ENCODE measurements at places on chromosomes 6 and 20.

DNA sequence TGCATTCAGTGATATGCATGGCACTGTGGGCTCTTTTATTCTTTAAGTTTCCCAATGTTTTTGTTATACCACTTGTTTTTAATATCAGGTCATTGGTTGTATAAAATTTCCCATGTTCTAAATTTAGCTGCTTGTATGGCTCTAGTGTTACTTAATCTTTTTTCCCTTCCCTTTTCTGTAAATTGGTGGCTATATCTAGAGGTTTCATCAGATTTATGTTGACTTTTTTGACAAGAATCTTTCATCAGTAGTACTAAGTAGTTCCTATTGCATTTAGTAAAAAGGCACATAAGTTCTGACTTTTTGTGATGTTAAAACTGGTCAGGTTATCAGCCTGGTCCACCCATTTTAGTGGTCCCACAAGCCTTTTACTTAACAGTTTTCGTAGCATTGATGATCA, 51.1 kb downstream of the MMS22L start:
- no peak for DNase-seq

DNA sequence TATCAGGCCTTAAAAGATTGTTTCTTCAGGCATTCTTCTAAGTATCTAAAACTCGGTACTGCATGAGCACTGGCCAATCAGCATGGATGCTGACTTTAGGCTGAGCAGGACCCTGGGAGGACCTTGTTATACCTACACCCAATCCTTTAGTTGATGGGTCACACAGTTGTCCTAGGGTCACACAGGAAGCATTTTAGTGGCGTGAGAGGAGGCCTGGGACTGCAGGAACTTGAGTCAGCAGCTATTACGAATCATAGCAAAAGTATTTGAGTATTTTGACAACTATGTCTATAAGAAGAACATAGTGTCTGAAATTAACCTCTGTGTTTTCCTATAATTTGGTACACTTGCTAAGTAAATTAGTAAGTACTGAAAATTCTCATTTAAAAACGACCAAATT, 741.4 kb downstream of the HACE1 start:
- peak; percentile 49 for DNase-seq

GRCh38 chr6:154878871-154879491, 116.1 kb upstream of the TIAM2 start:
- no peak for DNase-seq

- DNase-seq, result peak; percentile 8
These were observed 447.3 kb downstream of the MAFB start for GRCh38 chr20:40241596-40242343.

GRCh38 chr6:126367849-126368248, 27.9 kb downstream of the CENPW start:
- no peak for DNase-seq

- DNase-seq, result no peak
These were observed 225.5 kb downstream of the TAF4 start for GRCh38 chr20:61839912-61840778.

DNA sequence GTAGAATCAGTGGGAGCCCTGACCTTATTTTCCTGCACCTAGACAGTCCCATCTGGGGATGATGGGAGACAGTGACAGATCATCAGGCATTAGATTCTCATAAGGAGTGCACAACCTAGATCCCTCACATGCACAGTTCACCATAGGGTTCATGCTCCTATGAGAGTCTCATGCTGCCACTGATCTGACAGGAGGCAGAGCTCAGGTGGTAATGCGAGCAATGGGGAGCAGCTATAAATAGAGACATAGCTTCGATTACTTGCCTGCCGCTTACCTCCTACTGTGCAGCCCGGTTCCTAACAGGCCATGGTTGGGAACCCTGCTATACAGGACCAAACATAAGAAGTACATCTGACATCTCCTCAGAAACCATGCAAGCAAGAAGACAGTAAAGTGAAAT, 31.5 kb upstream of the ASF1A start:
- no peak for DNase-seq

DNA sequence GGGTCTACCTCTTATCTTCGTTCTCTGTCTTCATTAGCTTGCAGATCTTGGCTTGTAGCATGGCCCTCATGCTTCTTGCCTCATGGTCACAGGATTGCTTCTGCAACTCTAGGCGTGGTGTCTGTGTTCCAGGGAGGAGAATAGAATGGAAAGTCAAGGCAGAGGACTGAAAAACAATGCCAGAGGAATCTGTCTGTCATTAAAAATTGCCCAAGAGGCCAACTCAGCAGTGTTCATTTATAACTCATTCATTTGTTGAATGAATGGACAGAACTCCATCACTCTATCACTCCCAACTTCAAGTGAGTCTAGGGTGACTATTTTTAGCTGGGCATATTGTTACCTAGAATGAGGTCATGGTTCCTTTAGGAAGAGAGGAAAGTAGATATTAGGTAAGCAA, 179.6 kb downstream of the UST start:
- peak; percentile 28 for DNase-seq

DNA sequence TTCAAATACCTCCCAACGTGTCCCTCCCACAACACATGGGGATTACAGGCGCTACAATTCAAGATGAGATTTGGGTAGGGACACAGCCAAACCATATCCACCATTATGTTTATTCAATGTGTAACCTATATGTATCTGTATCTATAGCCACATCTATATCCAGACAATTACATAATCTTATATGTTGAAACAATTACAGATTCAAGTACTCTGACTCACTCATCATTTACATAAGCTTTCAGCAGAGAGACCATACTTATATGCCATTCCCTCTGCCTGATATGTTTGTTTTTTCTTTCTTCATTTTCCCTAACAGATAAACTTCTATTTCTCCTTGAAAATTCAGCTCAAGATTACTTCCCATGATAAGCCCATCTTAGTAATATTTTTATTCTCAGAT, 163.6 kb downstream of the LAMA2 start:
- no peak for DNase-seq

DNA sequence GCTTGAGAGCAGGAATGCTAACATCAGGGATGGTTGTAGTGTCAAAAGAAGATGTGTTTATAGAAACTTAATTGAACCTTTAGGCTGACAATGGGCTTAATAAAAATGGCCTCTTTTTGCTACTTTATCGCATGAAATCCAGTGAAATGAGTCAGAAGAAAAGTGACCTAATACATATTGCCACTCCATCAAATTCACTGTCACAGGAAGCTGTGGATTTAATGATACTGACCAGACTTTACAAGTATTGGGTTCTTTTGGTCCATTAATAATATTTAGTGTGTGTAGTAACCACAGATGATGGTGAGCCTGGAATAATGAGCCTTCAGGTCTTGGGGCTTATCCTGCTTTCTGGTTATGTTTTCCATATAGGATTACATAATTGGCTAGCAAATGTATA, 231.8 kb upstream of the GMDS start:
- no peak for DNase-seq

- no peak for DNase-seq
These were observed 3.2 kb downstream of the HLA-DPB1 start for GRCh38 chr6:33078919-33079521.

DNA sequence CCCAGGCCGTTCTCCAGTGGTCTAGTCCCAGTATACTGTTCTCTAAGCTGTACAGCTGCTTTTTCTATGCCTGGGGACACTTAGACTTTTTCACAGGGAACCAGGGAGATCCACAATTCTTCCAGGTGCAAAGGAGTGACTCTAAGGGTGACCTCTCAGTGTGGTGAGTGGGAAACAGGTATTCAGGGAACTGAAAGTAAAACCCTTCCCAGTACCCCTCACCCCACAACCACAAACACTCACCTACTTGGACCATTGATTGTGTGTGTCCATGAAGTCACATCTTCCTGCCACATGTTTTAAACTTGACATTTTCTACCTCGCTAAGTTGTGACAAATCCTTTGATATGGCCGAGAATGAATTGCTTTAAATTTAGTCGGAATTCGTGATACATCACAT, 183.6 kb downstream of the CLIC5 start:
- peak; percentile 20 for DNase-seq

GRCh38 chr20:49496553-49497397, 14.3 kb upstream of the KCNB1 start:
- DNase-seq, result no peak

GRCh38 chr6:45163952-45164766, 164.0 kb upstream of the RUNX2 start:
- peak; percentile 83 for DNase-seq

DNA sequence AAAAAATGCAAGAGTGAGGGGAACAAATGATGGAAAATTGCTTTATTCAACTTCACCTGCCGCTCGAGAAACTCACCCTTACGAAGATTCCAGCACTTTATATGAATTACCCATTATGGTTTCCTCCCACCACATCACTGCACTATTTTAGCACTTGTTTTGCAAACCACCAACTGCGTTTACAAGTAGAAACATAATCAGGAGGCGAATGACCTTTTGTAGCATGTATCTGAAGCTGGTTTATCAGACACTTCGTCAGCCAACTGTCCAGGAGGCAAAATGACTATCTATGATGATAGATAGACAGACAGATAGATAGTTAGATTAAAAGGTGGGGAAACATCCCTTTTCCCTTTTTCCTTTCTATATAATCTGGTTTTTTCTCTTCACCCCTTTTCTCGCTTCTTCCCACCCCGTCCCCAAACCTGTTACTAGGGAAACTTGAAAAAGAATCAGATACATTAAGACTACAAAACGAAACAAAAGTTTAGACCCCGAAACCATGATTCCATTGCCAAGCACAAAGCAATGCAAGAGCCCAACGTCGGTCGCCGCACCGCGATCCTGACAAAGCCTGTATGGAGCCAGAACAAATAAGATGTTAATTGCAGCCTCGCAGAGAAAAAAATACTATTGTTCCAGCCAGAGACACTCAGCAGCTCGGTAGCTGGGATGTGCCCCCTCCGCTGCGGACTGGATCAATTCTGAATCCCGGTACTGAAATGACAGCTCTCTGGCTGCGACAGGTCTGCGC, 933 bp upstream of the ADGRB3 start:
- DNase-seq, result no peak

DNA sequence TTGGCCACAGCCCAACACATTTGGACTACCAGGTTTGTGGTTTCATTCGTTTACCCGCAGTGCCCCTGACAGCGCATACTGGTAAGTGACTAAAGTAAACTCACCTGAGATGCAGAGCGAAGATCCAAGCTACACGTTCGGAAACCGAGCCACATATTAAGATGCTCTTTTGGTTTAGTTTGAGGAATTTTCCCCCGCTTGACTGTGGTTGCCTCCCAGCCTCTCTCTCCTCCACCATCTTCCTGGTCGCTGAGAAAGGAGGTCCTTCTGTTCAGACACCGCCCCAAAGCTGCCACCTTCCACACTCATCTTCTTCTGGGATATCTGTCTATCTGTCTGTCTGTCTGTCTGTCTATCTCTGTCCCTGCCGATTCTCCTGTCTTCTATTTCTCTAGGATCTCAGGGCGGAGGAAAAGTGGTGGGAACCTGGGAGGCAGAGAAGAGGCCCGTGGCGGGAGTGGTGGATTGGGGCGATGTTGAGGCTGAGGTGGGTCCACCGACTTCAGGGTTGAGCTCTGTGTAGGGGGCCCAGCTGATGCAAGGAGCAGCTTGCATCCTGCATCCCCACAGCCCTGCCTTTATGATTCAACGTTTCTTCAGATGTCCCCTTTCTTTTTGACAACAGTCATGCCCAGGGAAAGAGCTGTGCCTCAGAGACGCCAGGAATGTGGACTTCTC, 196.9 kb upstream of the ZNF184 start:
- no peak for DNase-seq

- DNase-seq, result no peak
These were observed 104.4 kb downstream of the RALGAPA2 start for GRCh38 chr20:20608041-20608440.

GRCh38 chr20:48919882-48920526, 1.5 kb upstream of the ARFGEF2 start:
- DNase-seq, result no peak

DNA sequence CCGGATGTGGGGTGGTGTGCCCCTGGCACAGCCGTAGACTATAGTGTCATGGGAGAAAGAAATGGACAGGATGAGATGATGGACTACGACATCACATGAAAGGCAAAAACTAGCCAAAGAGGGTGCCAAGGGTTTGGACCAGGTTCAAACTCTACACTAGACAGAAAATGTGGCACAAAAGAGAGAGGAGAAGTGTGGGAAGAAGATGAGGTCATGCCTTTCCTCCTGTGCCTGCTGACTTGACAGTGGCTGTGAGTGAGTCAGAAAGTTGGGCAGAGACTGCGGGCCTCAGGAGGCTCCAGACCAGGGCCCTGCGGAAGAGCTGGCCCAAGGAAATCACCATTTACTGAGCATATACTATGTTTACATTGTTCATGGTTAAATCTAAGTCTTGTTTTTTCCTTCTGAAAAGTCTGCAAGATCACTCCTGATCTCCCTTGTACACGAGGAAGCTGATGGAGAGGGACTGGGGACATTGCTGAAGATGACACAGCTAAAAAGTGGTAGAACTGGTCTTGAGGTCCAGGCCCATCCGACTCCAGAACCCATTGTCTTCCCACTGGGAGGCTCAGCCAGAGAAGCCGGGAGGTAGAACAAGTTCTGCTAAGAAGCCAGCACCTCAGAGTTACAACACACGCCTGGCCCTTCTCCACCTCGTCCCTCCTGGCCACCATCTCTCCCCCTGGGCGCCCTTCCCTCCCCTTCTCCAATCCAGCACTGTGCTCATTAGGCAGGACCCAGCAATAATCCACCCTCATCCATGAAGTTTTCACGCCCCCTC, 35.6 kb downstream of the CNKSR3 start:
- DNase-seq, result peak; percentile 92

GRCh38 chr20:63745961-63746731, 6.6 kb downstream of the SLC2A4RG start:
- DNase-seq, result no peak

Data from renal cortical epithelial cell (primary cell).